Posterior vena cava (tissue), 2 donors: ENCODE measurements at places on chromosomes 1 and 21.

- DNase-seq = no peak
Measured at GRCh38 chr21:41778930-41779600, 12.2 kb upstream of the RIPK4 start.

DNA sequence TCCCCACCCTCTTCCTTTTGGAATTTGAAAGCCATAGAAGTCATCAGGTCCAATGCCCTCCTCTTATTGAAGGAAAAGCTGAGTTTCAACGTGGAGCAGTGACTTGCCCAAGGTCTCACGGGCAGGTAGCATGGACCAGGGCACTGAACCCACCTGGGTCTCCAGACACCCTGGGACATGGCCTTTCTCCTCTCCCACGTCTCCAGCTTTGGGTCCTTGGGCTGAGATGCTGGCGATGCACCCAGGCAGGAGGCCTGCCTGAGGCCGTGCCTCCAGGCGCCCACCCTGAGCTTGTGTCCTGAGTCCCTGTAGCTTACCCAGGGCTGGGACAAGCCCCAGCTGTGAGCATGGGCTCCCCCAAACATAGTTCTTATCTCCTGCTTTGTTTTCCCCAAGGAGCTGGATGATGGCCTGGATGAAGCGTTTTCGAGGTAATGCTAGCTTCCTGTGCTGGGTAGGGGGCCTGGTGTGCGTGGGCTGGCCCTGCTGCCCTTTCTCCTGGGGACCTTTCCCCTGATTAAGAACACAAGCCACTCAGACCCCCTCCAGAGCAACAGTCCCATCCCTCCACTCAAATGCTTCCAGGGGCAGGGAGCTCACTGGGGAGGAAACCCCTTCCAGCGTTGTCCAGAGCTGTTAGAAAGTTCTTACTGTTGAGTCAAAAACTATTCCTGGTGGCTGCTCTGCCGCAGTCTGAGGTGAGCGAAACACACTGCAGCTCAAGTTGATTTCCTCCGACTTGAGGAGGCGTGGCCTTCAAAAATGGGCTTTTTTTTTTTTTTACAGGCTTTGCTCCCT, 21.6 kb downstream of the LDLRAP1 start:
- DNase-seq = no peak

DNA sequence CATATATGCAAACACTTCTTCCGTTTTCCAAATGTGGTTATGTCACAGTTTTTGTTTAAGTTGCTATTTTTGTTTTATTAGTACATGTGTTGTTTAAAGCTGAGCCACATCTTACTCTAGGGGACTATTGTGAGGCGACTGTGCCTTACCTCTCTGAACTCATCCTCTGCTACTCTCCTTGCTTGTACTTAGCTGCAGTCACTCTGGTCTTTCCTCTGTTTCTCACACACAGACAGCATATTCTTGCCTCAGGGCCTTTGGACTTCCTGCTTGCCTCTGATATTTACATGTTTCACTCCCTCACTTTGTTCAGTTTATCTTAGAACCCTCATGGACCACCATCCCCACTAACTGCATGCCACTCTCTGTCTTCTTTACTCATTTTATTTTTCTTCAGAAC, 101.1 kb downstream of the MACF1 start:
- DNase-seq = no peak

- no peak for DNase-seq
Measured at GRCh38 chr21:26057477-26058170, 112.9 kb downstream of the APP start.

- no peak for DNase-seq
Measured at GRCh38 chr1:244099258-244099930, 48.3 kb downstream of the ZBTB18 start.

DNA sequence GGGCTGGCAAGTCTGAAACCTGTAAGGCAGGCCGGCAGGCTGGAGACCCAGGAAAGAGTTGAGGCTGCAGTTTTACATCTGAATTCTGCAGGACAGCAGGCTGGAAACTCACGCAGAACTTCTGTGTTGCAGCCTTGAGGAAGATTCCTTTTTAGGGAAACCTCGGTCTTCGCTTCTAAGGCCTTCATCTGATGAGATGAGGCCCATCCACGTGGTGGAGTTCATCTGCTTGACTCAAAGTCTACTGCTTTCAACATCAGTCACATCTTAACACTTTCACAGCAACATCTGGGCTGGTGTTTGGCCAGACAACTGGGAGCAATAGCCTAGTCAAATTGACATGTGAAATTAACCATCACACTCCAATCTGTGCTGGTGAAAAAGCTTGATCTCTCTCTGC, 57.1 kb downstream of the EVA1C start:
- DNase-seq = no peak

- DNase-seq = no peak
Measured at GRCh38 chr1:91781901-91782622, 103.9 kb downstream of the TGFBR3 start.

DNA sequence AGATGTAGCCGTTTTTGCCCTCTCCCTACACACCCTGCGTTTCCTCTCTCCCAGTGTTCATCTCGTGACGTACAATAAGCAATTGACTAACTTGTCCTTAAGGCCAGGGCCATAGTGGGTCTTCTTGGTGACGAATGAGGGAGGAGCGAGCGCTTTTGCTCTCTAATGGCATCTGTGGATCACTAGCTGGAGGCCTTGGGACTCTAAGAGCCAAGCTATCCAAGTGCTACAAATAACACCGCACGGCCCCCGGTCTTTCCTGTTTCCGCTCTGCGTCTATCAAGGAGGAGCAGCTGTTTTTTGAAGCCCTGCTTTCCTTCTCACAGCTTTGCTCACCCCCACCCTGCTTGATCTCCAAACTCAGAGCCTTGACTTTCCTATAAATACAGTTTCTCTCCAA, 25.2 kb downstream of the EVA1C start:
- DNase-seq = no peak

GRCh38 chr1:38745476-38746401, 113.8 kb downstream of the RRAGC start:
- no peak for DNase-seq

- no peak for DNase-seq
Measured at GRCh38 chr1:178541829-178542553, 29.1 kb downstream of the TEX35 start.

DNA sequence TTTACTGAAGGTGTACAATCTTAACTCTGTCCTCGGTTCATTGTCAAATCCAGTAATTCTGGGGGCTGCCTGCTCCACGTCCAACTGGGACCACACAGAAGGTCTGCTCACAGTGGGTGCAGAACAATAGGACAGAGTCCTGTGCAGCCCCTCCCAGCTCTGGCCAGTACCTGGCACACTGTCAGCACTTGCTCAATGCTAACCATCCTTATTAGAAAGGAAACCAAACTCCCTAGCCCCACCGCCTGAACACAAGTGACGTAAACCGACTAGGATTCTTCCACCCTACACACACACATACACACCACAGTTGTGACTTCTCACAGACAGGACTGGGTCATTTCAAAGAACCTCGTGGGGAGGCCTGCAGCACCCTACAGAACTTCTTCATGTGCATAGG, 5.2 kb downstream of the BCAR3 start:
- DNase-seq = no peak

DNA sequence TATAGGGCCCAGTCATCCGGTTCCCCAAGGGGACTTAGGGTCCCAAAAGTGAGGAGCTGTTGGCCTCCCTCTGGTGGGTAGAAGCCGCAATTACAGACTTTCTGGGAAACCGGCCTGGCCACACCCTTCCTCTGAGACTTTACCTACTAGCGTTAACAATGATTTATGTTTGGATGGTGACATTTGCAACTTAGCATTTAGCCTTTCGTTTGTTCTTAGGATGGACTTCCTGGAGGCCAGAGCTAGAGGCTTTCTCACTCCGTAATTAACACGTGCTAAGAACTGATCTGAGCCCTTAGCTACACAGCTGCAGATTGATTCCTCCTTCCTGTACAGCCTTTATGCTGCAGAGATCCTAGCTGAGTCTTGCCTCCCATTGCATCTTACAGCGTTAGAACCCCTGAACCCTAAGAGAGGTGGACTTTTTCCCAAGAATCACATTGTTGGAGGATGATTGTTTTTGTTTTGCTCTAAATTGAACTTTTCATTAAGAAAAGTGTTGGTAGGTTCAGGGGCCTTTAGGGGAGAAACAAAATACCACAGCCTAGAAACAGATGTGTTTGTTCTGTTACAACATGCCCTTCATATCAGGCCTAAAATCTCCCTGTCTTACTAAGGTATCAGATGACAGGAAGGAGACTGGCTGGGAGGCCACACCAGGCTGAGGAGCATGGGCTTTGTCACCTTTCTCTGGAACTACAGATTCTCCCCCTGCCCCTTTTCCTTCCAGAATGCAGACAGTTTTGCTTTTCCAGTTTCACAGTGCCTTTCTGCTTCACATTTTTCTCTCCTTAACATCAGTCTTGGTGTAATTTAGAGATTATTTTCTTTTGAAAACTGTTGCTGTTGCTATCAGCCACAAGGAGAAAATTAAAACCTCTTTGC, 1.9 kb downstream of the S100A11 start:
- no peak for DNase-seq

DNA sequence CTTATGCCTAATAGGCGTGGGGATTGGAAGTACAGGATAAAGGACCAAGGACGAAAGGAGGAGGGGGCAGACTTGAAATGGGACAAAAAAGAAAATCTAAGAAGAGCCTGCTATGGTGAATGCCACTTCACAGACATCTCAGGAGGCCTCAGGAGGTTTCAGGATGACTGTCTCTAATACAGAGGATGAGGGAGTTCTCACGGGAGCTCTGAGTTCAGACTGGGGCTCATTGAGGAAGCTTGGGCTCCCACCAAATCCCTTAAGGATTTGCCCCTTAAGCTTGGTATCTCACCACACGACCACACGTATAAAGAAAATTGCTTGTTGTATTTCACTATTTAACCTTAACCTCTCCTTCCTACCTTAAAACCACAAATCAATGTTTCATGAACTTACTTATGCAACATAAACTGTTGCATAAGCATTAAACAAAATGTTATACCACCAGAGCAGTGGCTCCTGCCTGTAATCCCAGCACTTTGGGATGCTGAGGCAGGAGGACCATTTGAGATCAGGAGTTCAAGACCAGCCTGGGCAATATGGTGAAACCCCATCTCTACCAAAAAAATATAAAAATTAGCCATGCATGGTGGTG, 12.4 kb downstream of the SLC30A1 start:
- no peak for DNase-seq

- no peak for DNase-seq
Measured at GRCh38 chr1:2306151-2306978, 78.2 kb downstream of the SKI start.

DNA sequence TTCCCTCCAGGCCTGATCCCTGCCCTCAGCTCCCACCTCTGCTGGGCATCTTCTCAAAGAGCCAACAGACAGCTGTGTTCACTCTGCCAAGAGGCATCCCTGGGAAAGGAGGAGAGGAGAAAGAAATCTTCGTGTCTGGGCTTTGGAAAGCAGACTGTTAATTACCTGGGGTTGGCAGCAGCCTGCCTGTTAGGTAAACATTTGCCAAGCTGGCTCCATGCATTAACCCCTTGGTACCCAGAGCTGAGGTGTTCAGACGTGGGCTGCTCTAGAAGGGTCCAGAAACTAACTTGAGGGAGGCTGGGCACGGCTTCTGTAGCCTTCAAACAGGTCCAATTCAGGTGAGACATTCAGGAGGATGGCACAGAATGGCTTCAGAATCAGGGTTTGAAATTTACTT, 8.7 kb upstream of the EXTL1 start:
- no peak for DNase-seq

GRCh38 chr1:30088594-30088993, 634.8 kb downstream of the MATN1 start:
- DNase-seq = no peak

GRCh38 chr1:66288048-66288447, 245.9 kb upstream of the SGIP1 start:
- DNase-seq = no peak

DNA sequence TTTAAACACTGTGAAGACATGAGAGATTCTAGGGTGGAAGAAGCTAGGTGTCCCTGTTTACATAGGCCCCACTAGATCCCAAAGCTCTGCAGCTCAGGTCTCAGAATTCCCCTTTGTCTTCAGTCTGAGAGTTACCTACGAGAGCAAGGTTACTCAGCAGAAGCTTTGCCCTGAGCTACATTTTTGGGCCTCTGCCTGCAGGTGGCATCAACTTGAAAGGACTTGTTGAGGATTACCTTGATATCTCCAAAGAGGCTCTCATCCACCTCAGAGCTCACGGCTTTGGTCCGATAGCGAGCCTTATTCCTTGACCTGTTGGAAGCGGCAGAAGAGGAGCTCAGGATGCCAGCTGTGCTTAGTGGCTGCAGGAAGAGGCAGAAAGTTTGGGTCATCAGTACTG, 7.0 kb downstream of the CFAP45 start:
- DNase-seq = no peak

- no peak for DNase-seq
Measured at GRCh38 chr1:47031059-47031458, 7.6 kb downstream of the CYP4X1 start.

DNA sequence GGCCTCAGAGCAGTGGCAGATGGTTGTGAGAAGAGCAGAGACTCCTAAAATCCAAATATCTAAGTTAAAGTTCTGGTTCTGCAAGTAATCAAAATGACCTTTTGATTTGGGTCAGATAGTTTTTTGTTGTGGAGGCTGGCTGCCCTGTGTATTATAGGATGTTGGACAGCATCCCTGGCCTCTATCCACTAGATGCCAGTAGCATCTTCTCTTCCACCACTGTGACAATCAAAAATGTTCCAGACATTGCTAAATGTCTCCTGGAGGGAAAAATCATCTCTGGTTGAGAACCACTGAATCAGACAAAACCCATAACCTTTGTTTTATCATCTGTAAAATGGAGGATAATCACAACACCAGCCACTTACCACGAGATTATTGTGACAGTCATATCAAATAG, 5.9 kb upstream of the DPT start:
- DNase-seq = no peak

GRCh38 chr1:104238991-104239390, 489.3 kb downstream of the AMY1C start:
- DNase-seq = no peak

DNA sequence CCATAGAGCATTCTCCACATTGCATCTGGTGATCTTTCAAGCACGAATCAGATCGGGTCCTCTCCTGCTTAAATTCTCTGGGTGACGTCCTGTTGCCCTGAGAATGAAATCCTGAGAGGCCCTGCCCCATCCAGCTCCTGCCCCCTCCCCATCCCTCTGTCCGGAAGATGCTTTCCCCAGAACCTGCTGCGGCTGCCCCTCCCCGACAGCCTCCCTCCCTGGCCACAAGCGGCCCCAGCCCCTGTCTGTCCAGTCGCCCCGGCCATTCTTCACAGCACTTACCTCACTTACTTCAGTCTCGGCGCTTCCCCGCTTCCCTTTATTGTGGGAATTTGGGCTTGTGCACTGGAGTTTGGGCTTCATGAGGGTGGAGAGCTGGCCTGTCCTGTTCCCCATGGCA, 40.3 kb downstream of the TAS1R2 start:
- DNase-seq = no peak
